ENCODE measurements at places on chromosomes 1 and 21. TPM values are rescaled to one million over a fixed set of nuclear protein-coding genes. Genes with fewer than 3 reads are reported as not detected.

The PLA2G2F gene
- not detected for total RNA-seq

The DNASE2B gene
- 0.17 TPM for total RNA-seq

The DRAXIN gene
- total RNA-seq = 0.17 TPM

The WNT4 gene
- total RNA-seq = not detected

The CD53 gene
- total RNA-seq = not detected

The RPTN gene
- total RNA-seq = not detected

The MROH7 gene
- not detected for total RNA-seq

The ZNF593 gene
- total RNA-seq = 62.1 TPM

Data from bronchus fibroblast of lung (primary cell).